ENCODE measurements at places on chromosomes 2 and 18. TPM values are rescaled to one million over a fixed set of nuclear protein-coding genes. Genes with fewer than 3 reads are reported as not detected.

DNA sequence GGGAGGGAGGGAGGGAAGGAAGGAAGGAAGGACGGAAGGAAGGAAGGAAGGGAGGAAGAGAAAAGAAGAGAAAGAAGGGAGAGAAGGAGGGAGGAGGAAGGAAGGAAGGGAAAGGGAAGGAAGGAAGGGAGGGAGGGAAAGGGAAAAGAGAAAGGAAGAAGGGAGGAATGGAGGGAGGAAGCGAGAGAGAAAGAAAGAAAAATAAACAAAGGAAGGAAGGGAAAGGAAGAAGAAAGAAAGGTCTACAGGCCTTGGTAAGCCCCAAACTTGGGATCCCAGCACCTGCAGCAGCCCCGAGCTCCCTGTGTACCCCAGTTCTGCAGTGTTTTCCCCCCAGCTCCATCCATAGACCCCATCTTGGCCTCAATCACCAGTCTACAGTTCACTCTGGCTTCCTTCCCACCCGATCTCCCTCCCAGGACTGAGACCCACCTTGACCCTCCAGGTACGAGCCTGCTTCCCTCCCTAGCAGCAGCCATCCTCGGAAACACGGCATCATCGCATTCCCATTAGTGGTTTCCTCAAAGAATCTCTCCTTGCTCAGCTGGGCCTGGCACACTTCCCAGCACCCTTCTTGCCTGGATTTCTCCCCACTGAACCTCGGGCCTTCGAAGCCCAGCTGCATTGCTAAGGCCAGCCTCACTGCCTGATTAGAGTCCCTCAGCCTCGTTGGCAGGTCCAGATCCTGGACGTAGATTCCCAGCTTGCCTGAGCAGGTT, 46.1 kb upstream of the SH3BP4 start:
- DNase-seq = no peak
- H3K4me1 ChIP-seq = no peaks in the 10 kb centered on the region
- H3K27ac ChIP-seq = no peak overlapping the region
- no peaks in the 10 kb centered on the region for H3K27me3 ChIP-seq
- H3K4me3 ChIP-seq = no peak overlapping the region
- no peaks in the 10 kb centered on the region for H3K36me3 ChIP-seq

GRCh38 chr2:136468799-136469369, 296.5 kb upstream of the THSD7B start:
- H3K27ac ChIP-seq = no peak overlapping the region
- H3K36me3 ChIP-seq = no peaks in the 10 kb centered on the region
- no peaks in the 10 kb centered on the region for H3K27me3 ChIP-seq
- no peak overlapping the region for H3K4me3 ChIP-seq

GRCh38 chr2:143162997-143163396, 33.8 kb downstream of the ARHGAP15 start:
- no peaks in the 10 kb centered on the region for H3K27me3 ChIP-seq
- no peak overlapping the region for H3K27ac ChIP-seq

The DNAJC5G gene
- total RNA-seq = not detected
